ENCODE measurements at places on chromosomes 7 and 10.

GRCh38 chr7:129903935-129904334, 48.8 kb downstream of the UBE2H start:
- no peak for DNase-seq

DNA sequence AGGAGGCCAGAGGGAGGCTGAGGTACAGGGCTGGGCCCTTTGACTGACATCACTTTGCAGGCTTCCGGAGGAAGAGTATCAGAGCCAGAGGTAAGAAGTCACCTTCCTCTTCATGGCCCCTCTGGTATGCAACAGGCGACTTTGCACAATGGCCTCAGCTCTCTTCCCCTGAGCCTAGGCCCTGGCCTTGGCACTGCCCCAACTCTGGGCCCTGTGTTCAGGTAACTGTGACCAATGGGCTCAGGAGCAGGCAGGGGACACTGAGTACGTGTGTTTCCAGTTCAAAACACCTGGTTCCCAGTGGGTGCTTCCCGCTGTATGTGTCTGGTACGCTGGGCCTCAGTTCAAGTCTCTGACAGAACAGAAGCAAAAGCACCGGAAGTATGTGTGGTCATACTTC, 12.1 kb upstream of the PAX2 start:
- DNase-seq = no peak

- no peak for DNase-seq
Measured at GRCh38 chr7:40182452-40182851, 47.6 kb downstream of the SUGCT start.

DNA sequence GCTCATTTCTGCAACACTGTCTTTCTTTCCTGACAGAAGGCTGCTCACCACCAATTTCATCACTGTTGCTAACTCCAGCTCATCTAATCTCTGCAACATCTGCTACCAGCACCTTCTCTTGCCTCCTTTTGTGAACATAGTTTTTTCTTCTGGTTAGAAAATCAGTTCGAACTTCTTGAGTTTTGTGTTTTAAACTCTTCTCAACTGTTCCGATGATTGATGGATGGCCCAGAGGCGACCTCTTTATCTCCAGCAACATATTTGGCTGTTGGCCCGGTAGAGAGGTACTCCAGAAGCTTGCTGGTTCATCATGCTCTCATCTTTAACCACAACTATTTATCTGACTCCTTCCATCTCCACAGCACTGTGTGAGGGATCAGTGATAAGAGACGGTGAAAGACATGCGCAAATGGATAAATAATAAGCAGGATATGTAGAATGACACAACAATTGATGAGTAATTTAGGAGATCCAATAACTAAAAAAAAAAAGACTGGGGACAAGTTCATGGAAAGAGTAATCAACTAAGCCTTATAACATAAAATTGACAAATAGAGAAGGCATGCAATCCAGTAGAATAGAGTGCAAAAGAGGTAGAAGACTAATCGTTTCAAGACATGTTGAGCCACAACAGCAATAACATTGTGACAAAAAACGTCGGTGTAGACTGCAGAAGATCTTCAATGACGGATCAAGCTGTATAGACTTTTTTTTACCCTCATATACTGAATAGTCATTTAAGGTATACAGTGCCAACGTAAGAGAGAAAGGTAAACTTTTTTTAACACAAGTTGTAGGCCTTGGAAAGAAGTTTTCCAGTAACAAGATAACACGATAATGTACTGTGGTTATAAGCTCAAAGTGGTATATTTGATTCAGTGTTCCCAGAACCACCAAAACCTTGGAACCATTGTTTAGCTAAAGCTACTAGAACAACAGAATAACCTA, 152.2 kb downstream of the CRPPA start:
- no peak for DNase-seq

GRCh38 chr7:128221929-128222403, 19.1 kb upstream of the LEP start:
- no peak for DNase-seq

- DNase-seq = no peak
Measured at GRCh38 chr10:44935966-44936295, 23.7 kb upstream of the RASSF4 start.

DNA sequence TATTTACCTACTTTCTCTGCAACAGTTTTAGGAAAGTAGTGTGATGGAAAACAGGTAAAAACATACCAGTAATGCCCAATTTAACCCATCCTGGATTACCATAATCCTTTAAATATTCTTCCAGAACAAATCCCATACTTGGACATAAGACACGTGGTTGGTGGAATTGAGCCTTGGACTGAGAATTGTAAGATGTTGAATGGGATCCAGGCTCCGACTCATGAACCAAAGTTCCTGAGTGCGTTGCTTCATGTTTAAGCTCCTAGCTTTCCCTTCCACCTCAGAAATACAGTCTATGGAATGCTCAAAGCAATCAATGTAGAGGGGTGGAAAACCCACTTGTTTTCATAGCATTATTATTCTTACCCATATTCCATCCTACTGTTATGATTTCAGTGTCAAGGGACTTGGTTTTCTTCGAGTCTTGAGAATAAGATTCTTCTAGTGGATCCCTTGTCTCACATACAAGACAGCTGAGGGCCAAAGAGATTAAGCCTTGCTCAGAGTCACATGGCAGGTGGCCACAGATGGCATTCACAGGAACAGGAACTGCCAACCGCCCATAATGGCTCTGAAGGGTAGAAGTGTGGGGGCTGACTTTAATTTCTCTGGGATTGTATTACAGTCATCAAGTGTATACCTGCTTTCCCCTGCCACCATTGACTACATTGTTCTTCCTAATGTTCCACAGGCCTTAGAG, 171.2 kb downstream of the GFRA1 start:
- no peak for DNase-seq

GRCh38 chr7:17385612-17386011, 87.2 kb downstream of the AHR start:
- DNase-seq = no peak

Data from activated CD4-positive, CD25-positive, alpha-beta regulatory T cell (primary cell).